Calu3 (cell line): ENCODE measurements at places on chromosomes 6 and 20. TPM values are rescaled to one million over a fixed set of nuclear protein-coding genes. Genes with fewer than 3 reads are reported as not detected.

TMEM14C gene
- 53.4 and 53.6 TPM in 2 replicates for total RNA-seq

CCM2L gene
- not detected in 2 replicates for total RNA-seq

TMEM74B gene
- 0.54 and 0.83 TPM in 2 replicates for total RNA-seq

CLVS2 gene
- total RNA-seq, result not detected in 2 replicates

FUCA2 gene
- total RNA-seq, result 45.5 and 53.7 TPM in 2 replicates

GRCh38 chr20:48892891-48893290, 28.6 kb upstream of the ARFGEF2 start:
- DNase-seq, result no peak

DNA sequence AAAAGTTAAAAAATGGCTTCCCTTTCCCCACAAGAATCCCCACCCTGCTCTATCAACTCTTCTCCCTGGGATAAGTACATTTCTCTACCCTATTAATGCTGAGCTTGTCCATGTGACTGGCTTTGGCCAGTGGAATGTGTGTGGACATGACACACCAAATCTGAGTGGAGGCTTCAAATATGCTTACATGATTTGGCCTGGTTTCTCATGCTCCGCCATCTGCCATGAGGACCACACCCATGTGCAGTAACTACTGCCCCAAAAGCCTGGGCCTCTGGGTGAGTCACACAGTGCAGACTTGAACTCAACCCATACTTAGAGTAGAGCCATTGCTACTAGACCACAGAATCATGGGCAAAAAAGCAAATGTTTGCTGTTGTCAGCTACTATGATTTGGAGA, 65.4 kb downstream of the PRND start:
- no peak for DNase-seq

GRCh38 chr20:43827940-43828562, 86.6 kb upstream of the TOX2 start:
- no peak for DNase-seq

GRCh38 chr20:52103913-52104545, 87.5 kb downstream of the ZFP64 start:
- no peak for DNase-seq

DNA sequence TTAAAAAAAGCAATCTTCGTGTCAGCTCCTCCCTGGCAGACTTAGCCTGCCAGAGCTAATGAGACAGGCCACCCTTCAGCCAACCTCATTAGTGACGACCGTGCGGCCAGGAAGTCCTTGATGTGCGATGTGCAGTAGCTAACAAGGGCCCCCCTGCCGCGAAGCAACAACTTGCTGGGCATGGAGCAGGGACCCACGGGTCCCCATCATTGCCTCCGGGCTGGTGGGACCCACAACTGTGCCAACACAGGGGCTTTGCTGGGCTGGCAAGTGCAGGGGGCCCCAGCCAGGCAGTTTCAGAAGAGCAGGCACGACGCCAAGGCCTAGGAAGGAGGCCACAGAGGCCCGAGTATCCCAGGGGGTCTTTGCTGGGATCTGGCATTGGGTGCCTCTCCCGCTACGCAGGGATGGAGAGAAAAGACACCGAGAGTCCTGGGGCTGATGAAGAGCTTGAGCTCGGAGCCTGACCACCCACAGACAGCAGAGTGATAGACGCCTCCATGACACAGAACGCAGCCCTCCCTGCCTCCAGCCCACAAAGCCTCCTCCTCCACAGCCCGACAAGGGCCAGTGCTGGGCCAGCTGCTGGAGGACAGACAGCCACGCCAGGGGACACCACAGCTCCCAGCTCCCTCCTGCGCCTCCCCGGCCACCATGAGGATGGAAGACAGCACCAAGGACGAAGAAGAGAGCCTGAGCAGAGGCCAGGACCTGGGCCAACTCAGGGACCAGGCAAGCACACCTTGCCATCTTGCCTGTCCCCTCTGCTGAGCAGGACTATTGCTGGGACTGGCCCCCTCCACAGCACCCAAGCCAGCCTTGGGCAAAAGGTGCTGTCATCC, 96.6 kb downstream of the YTHDF1 start:
- no peak for DNase-seq

- DNase-seq, result no peak
Observed at GRCh38 chr20:41274152-41274551, 43.4 kb downstream of the ZHX3 start.

DNA sequence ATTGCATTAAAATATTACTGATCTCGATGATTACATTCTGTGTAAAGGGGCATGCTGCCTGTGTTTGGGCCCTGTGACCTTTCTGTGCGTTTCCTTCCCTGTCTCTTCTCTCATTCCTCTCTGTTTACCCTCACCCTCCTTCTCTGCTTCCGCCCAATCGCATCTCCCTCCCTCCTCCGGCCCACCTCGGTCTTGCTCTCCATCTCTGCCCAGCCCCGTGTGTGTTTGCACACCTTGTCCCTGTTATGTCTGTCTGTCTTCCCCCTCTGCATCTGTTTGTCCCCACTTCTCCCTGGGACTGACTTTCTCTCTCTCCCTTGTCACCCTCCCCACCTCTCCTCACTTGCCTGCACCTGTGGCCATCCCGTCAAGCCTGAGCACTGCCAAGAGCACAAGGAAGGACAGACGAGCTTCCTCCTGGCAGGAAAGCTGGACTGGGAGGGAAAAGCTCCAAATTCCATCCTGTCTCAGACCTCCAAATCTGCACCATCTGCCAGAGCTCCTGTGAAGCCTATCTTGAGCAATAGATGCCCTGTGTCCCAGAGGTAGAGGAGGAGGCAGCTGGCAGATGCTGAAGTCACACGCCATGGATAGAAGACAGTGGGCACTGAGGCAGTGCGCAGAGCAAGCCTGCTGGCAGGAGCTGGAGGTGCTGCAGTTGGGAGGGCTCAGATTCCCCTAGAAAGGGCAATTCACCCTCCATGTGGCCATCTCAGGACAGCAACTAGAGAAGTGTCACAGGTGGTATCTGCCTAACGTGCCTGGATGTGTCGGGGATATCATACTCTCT, 172.3 kb downstream of the PTPRT start:
- DNase-seq, result no peak

DNA sequence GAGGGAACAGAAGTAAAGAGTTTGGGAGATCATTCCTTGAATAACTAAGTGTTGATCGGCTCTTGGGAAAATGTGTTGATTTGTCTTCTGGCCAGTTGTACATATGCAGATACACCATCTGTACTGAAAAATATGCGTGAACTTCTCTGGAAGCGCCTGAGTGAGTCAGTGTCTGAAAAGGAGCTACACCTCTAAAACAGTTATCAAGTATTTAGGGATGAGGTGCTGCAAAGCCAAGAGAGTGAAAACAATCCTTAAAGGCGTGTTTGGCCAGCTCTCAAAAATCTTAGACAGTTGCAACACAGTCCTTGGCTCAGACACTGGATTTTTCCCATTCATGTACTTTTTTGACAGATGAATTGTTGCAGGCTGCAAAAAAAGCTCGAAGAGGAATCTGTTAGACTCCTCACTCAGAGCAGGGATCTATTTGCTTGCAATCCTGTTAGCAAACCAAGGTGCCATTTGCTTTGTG, 61.3 kb downstream of the BMP6 start:
- no peak for DNase-seq

DNA sequence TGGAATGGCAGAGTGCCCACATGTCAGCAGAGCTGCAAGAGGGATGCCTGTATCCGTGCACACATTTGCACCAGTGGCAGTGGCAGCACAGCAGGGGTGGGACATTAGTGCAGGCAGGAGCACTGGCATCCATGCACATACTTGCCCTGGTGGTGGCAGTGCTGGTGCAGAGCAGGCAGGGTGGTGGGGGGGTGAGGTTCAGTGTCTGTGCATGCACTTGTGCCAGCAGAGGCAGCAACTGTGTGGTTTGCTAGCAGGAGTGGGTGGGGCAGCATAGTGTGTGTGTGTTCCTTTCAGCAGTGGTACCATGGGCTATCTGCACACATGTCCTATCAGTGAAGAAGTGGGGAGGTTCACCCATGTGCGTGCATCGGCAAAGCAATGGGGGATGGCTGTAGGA, 151.6 kb downstream of the EPM2A start:
- DNase-seq, result no peak

DNA sequence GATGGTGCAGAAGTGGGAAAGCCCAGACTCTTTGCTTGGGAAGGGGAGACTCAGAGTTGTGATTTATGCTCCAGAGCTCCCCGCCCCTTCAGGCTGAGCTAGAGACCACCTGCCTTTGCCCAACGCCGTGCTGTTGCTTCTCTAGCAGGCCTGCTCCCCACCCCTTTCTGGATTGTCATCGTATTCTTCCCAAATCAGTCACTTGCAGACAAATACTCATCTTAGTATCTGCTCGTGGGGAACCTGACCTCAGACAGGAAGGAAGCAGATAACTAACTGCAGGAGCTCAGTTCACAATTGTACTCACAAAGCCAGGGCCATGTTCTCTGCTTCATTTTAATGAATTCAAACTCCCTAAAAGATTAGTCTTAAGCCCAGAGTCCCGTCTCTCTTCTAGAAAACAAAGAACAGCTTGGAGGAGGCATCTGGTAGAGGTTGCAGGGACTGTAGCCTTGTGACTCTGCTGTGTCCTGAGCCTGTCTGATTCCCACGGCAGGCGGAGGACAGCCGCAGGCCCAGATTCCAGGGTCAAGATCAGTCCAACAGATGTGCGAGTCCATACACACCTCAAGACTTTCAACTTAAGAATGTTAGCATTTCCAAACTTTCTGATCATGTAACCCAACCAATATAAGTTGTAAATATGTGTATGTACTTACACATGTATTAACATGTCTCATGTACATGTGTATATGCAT, 57.2 kb upstream of the GGTLC1 start:
- DNase-seq, result no peak

DNA sequence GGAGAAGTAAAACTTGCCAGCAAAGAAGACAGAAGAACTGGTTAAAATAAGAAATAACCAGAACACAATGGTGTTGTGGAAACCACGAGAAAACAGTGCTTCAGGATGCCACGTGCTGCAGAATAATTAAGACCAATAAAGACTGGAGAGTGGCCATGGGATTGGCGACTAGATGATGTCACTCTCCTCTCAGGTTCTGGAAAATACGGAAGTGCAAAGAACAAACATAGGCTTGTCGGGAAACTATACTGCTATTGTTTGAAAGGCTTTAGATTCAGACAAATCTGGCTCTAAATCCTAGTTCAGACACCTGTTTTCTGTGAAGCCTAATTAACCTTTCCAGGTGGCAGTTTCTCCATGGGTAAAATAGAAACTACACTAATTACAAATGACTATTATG, 138.4 kb upstream of the STXBP5 start:
- DNase-seq, result no peak

GRCh38 chr6:99641270-99641669, 34.6 kb downstream of the PRDM13 start:
- no peak for DNase-seq

GRCh38 chr20:17427638-17428037, 103.5 kb downstream of the BFSP1 start:
- DNase-seq, result no peak

DNA sequence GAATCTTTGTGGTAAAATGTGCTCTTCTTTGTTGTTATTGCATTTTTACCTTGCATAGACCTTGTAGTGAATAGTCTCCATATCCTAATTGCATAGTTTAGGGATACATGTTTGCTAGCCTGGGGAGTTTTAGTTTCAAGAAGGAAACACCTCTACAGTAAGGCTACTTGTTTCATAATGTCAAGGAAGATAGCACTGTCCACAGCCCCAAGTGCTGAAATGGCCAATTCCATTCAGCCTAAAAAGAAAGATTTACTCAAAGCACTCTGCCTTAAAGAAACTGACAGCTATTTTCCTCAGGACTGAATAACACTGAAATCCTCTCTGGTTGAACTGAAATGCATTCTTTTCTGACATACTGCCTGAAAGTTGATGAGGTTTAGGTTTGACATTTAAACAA, 2.6 kb downstream of the HCRTR2 start:
- DNase-seq, result peak; percentile 7

DNA sequence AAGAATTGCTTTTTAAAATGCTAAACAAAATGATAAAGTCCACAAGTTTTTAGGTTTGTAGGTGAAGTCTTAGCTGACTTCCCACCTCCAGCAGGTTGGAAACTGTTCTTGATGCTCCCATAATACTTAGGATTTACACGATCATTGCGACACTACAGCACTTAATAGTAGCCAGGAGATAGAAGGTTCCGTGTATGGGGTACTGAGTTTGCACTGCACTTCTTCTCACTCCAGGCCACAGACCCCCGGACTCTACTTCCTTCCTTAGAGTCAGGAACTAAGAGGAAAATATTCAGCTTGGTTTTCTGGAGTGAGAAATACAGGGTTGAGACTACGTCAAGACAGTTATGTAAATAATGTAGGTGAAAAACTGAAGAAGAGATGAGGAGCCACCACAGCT, 56.1 kb upstream of the SGK1 start:
- DNase-seq, result no peak

- DNase-seq, result no peak
Observed at GRCh38 chr20:5261763-5262162, 55.0 kb downstream of the PROKR2 start.
